EH (cell line): ENCODE measurements at places on chromosomes 6 and 20.

- no peak for DNase-seq
These were observed 181.2 kb downstream of the ZDHHC14 start for GRCh38 chr6:157561929-157562810.

DNA sequence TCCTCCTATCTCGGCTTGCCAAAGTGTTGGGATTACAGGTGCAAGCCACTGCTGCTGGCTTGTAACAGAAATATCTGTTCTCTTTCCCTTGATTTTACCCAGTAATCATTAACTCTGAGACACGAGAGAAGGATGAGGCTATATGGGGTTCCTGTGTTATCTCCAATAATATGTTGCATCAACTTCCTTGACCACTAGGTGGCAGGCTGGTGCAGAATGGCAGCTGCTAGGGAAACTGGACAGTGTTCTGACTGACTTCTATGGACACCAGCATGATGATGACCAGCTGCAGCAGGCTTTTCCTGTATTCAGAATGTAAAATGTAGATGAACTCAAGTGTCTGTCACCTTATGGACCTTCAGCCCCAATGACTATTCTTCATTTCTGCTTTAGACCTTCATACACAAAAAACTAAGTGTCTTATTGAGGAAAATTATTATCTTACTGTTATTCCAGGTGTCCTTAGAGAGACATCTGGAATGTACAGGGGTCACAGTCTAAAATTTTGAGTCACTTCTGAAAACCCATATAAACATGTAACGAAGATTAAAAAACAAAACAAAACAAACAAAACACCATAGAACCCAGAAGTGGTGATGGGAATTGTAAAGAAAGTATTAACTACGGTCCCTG is 20.4 kb upstream of the CD109 start:
- peak; percentile 82 for DNase-seq

GRCh38 chr6:34143884-34144580 is 1.9 kb downstream of the GRM4 start:
- DNase-seq: peak; percentile 17

GRCh38 chr6:22925920-22926789 is 356.8 kb downstream of the HDGFL1 start:
- DNase-seq: no peak

GRCh38 chr20:8986631-8987030 is 82.3 kb upstream of the PLCB4 start:
- DNase-seq: no peak

- DNase-seq: no peak
These were observed 15.6 kb upstream of the PLEKHG1 start for GRCh38 chr6:150584065-150584464.

DNA sequence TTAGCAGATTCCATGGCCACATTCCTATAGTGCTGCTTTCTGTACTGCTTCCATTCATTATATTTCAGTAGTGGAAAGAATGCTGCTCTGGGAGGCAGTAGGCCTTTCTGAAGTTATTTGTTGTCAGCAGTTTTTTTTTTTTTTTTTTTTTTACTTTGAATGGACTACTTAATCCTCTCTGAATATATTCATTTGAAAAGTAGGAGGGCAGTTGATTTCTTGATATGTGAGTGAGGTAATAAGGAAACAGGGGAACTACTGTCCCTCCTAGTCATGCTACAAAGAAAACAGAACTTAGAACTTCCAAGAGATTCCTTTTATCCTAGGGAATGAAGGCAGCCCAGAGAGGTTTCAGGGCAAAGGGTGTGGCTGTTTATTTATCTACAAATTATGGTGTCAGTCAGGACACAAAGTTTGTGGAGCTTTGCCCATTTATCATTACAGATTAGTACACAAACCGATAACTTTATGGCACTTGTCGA is 155.9 kb downstream of the JARID2 start:
- DNase-seq: peak; percentile 33

- peak; percentile 28 for DNase-seq
These were observed 194.7 kb upstream of the MCHR2 start for GRCh38 chr6:100188754-100189153.

- no peak for DNase-seq
These were observed 187.9 kb downstream of the TTLL2 start for GRCh38 chr6:167512696-167513375.

- DNase-seq: no peak
These were observed 68.8 kb downstream of the ANKRD6 start for GRCh38 chr6:89501753-89502152.

DNA sequence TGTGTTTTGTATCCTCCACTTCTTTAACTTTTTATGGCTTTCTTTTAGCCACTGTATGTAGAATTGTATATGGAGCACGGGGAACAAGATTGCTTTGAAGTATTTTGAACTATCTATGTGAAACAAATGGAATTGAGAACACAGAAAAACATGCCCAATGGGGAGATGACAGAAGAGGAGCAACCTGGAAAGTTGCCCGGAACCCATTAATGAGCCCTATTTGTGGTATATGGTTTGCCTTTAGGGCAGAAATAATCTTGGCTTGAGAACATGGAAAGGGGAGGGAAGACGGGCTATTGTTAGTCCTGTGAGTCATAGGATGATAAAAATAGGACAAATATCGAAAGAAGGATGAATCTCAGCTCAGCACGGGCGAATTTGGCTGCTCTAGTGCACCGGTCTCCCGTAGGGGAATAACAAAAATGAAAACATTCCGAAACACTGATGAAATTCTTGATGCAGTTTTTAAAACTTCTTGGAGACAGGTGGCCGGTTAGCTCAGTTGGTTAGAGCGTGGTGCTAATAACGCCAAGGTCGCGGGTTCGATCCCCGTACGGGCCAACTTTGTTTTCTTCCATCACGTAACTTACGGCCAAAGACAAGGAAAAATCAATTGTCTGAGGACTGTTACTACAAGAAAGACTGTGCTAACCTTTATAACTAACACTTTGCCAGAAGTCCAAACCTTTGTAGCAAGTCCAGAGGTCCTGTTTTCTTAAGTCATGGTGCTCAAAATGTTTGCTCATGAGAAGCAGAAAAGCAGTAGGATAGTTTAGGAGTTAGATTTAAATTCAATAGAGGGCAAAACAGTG is 15.7 kb downstream of the HMGN4 start:
- DNase-seq: peak; percentile 98

- DNase-seq: peak; percentile 59
These were observed 452.1 kb upstream of the PLCB4 start for GRCh38 chr20:8616792-8617191.

GRCh38 chr20:17169585-17170136 is 57.2 kb upstream of the PCSK2 start:
- DNase-seq: no peak

DNA sequence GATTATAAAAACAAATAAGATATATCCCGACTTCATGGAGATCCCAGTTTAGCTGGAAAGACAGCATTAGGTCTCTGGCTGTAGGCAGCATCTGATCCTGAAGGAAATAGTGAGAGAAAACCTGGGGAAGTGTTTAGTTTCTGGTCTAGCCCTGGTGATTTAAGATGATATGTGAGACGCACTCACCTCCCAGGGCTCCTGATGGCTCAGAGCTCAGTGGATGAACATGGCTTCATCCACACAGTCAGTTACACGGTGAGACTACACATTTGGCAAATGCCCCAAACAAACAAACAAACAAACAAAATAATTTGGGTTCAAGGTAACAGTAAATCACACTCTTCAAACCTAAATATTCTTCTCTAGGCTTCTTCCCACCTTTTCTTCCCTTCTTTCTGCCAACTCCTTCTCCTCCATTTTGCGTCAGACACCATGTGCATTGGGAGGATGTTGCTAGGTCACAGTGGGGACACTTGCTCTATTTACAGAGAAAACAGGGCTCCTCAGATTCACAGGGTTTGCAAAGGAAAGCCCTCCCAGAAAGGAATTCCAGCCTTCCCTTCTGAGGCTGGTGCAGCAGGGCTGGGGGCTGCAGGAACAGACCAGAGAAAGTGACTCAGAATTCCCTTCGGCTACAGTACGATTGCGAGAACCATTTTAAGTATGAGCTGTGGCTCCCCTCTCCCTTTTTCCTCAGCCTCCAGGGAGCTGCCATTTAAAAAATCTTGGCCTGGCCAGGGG is 59.6 kb upstream of the SALL4 start:
- DNase-seq: peak; percentile 30

DNA sequence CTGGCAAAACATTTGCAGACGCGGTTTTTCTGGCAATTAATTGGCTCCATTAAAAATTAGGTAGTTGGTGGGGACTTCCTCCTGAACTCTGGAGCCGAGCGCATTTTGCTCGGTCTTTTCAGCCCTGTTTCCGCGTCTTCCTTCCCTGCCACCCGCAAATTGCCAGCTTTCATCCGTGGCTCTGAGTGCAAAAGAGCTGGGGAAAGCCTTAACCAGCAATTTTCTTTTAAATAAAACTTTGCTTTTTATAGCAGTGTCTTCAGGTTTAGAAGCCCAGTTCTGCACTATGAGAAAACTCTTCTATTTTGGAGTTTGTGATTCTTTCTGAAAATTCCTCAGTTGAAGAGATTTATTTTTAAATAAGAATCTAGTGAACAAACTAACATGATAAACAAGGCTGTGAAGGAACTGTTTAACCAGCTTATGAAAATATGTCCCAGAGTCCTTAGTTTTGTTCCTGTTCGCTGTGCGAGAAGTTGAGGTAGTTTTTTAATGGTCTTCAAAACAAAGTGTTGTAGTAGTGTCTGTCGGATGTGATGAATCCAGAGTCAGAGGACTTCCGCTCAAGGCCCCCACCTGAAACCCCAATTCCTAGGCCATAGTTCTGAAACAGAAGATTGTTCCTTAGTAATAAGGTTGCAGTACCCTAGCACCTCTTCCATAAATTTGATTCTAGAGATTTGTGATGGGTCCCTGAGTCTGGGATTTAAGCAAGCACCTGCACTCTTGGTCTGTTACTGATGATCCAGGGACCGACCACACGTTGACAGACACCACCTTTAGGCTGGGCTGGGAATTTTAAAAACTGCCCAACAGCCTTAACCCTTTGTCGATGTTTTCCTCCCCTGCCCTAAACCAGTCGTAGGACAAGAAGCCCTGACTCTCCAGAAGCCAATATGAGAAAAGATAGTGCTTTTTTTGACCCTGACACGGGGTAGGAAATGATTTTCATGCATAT is 950 bp downstream of the KCTD20 start:
- peak; percentile 34 for DNase-seq

GRCh38 chr6:111565326-111566221 is 40.1 kb downstream of the TRAF3IP2 start:
- DNase-seq: no peak
